Upper lobe of right lung (tissue), 1 donor: ENCODE measurements at places on chromosomes 1 and 21.

GRCh38 chr1:158118713-158119402 lies 61.8 kb upstream of the CD1D start:
- no peak overlapping the region for H3K27ac ChIP-seq
- H3K36me3 ChIP-seq = no peaks in the 10 kb centered on the region
- peaks cover 34% of the 10 kb centered on the region for H3K27me3 ChIP-seq
- no peak overlapping the region for H3K4me3 ChIP-seq
- no peak for DNase-seq

- H3K36me3 ChIP-seq = no peaks in the 10 kb centered on the region
- H3K4me3 ChIP-seq = no peak overlapping the region
- no peak overlapping the region for H3K27ac ChIP-seq
- no peaks in the 10 kb centered on the region for H3K4me1 ChIP-seq
- DNase-seq = no peak
These were observed 246.4 kb upstream of the ADAMTS5 start for GRCh38 chr21:27213303-27213702.

DNA sequence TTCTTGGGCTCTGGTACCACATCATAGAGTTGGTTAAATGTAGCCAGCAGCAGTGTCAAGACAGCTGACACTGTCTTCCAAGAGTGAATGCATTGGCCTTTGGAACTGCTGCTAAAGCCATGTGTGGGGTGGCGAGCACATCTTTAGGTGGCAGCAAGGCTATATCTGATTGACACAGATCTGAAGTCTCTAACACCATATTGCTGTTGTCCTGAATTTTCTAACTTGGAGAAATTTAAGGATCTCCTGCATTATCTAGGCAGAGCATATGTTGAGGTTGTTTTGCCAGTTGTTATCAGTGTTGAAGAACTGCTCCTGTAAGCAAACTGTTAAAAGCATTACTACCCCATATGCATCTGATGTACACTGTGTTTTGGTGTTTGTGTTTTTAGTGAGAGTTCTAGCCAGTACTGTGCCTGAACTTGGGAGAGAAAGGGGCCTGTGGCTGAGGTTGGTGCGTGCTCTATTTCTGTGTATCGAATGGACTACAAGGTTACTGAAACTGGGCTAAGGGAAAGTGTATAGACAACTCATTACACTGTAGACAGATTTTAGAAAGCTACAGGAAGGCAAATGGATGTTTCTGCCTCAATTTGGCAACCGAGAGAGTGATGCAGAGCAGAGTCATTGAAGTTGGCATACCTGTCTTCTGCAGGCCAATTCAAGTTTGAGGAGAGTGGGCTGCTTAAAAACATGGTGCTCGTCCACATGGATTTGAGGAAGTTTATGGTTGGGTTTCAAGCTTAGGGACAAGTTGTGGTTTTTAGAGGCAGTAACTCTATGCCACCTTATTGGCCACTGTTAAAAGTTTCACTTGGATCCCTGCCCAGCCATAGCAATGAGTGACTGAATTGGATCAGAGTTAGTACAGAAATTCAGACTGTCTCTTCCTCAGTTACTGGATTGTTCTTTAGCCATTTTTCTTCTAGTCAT lies 16.9 kb downstream of the DYRK3 start:
- H3K4me3 ChIP-seq = no peak overlapping the region
- DNase-seq = no peak
- no peak overlapping the region for H3K27ac ChIP-seq
- H3K27me3 ChIP-seq = no peaks in the 10 kb centered on the region
- H3K4me1 ChIP-seq = no peaks in the 10 kb centered on the region

DNA sequence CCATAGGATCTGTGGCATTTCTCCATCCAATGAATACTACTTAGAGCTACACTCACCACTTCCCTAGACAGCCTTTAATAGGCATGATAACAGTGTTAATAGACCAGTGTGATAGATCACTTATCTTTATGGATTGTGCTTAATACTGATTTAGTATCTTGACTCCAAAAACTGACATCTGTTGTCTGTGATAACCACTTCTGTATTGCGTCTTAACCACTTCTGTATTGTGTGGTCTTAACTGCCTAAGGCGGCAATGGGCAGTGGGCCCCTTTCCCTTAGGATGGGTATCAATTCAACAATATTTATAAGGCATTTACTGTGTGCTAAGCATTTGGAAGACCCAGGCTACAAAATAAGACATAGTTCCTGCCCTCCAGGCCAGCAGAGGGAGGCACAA lies 32.0 kb upstream of the RCAN3 start:
- H3K4me3 ChIP-seq = no peak overlapping the region
- H3K27me3 ChIP-seq = no peaks in the 10 kb centered on the region
- no peaks in the 10 kb centered on the region for H3K4me1 ChIP-seq
- DNase-seq = no peak

- H3K4me1 ChIP-seq = no peaks in the 10 kb centered on the region
- DNase-seq = no peak
- no peaks in the 10 kb centered on the region for H3K36me3 ChIP-seq
- H3K27ac ChIP-seq = no peak overlapping the region
These were observed 355.5 kb downstream of the HLX start for GRCh38 chr1:221234791-221235190.

GRCh38 chr1:230355128-230355527 lies 71.0 kb downstream of the PGBD5 start:
- DNase-seq = no peak
- no peaks in the 10 kb centered on the region for H3K36me3 ChIP-seq
- H3K4me1 ChIP-seq = no peaks in the 10 kb centered on the region
- no peaks in the 10 kb centered on the region for H3K27me3 ChIP-seq
- H3K4me3 ChIP-seq = no peak overlapping the region
